ENCODE measurements at places on chromosomes 12 and 14.

- no peak for DNase-seq
These were observed 219.3 kb upstream of the EEA1 start for GRCh38 chr12:93148412-93148811.

GRCh38 chr12:93944201-93944600 lies 204.2 kb upstream of the PLXNC1 start:
- DNase-seq = no peak

- DNase-seq = no peak
These were observed 39.6 kb upstream of the PIK3C2G start for GRCh38 chr12:18221726-18222125.

GRCh38 chr14:98070536-98070935 lies 1201.5 kb downstream of the BCL11B start:
- no peak for DNase-seq

GRCh38 chr12:58381546-58381945 lies 440.2 kb downstream of the ATP23 start:
- DNase-seq = no peak

DNA sequence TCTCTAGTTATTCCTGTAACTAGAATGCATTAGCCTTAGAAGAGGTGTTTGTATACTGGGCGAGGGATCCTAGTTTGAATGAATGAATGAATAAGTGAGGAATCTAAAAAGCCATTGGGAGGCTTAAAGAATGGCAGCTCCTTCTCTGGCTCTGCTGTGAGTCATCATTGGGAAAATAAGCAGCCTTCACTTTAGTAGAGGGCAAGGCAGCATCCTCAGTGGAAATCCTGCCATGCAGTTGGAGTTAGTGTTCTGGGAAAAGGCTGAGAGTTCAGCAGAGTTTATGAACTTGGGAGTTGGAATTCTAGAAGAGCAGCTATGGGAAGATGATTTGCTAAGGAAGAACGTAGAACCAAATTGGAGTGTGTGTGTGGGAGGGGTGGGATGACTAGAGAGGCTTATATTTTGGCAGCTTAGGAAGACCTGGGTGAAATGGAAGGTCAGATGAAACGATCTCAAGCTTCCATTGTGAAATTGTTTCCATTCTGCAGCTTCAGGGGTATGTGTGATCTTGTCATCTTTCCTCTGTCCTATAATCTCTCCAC lies 120.8 kb downstream of the PTCSC3 start:
- no peak for DNase-seq

- no peak for DNase-seq
These were observed 467.5 kb downstream of the VRK1 start for GRCh38 chr14:97264516-97265230.

DNA sequence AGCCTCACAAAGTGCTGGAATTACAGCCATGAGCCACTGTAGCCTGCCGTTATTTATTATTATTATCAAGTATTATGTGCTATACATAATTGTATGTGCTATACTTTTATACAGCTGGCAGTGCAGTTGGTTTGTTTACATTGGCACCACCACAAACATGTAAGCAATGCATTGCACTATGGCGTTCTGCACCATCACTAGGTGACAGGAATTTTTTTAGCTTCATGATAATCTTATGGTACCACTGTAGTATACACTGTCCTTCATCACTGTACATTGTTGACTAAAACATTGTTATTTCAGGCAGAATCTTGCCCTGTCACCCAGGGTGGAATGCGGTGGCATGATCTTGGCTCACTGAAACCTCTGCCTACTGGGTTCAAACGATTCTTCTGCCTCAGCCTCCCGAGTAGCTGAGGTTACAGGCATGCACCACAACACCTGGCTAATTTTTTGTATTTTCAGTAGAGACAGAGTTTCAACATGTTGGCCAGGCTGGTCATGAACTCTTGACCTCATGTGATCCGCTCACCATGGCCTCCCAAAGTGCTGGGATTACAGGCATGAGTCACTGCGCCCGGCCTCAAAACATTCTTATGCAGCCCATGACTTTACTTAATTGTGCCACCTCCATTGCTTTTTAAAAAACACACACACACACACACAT lies 17.1 kb downstream of the MRPL42 start:
- DNase-seq = no peak

- DNase-seq = no peak
These were observed 9.1 kb upstream of the RNF34 start for GRCh38 chr12:121390856-121391255.

- DNase-seq = no peak
These were observed 462.4 kb downstream of the TRHDE start for GRCh38 chr12:72734581-72734980.

GRCh38 chr12:50572287-50572686 lies 67.5 kb downstream of the DIP2B start:
- DNase-seq = no peak

DNA sequence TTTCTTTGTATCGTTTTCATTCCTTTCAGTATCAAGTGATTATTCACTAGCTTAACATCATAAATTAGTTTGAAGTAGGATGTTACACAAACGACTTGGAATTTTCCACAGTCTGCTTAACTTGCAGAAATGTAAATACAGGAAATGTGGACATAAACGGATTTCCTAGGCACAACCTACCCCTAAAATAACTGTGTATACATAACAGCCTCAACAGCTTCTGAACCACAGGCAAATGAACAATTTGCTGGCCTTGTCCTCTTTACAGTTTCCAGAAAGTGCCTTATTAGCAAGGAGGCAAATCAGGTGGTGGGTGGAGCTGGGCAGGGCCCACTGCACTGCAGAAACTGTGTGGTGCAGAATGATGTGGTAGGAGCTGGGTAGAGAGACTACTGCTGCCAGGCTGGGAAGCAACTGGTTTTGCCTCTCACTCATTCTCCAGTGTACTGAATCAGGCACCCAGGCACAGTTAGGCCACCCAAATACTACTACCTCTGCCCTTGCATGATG lies 14.1 kb downstream of the DRAM1 start:
- DNase-seq = peak; percentile 18

DNA sequence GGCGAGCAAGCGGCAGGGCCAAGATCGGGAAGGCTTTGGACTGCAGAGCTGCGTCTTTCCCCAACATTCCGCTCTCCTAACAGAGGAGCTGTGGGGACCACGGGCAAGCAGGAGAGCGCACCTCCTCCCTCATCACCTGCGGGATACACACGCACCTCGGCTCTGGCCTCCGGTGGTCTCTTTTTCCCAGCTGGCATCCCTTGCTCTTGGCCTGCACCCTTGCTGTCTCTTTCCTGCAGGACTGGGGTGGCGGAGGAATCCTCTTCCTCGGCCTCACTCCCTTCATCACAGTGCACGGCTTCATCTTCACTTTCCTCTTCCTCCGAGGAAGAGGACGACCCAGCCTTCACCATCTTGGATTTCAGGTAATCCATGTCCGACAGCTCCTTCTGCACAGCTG lies 8.5 kb downstream of the RBM19 start:
- DNase-seq = no peak

- DNase-seq = no peak
These were observed 11.5 kb upstream of the OR11G2 start for GRCh38 chr14:20179218-20179617.

GRCh38 chr14:31933716-31934115 lies 143.4 kb upstream of the ARHGAP5 start:
- DNase-seq = no peak

DNA sequence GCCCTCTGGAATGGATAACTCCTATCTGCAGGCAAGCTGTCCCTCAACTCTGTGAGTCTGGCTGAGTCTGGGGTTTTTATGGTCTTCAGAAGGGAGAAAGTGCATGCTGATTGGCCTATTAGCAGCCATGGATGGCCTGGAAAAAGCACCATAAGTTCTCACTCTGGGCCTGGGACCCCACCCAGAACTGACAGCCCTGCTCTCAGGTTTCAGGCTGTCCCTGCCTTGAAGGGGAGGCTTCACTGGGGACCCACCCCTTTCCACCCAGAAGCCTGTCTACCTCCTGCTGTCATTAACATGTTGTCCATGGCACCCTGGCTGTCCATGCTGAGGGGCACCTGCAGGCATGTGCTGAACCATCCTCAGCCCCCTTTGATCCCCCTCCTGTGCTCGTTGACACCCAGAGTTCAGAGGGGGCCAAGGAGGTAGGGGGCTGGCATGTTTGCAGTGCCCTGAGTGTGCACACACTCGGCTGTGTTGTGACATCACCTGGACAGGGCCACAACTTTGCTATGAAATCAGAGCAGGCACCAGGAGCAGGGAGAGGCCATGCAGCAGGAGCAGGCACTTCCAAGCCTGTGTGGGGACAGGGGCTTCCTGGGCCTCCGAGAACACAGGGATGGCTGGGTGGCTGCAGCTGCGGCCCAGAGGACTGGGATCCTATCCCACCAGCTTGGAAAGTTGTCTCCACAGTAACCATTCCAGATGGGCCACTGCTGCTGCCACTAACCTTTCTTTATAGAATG lies 84.7 kb downstream of the ACSS3 start:
- DNase-seq = no peak

- no peak for DNase-seq
These were observed 34.1 kb upstream of the STON2 start for GRCh38 chr14:81434230-81434629.

DNA sequence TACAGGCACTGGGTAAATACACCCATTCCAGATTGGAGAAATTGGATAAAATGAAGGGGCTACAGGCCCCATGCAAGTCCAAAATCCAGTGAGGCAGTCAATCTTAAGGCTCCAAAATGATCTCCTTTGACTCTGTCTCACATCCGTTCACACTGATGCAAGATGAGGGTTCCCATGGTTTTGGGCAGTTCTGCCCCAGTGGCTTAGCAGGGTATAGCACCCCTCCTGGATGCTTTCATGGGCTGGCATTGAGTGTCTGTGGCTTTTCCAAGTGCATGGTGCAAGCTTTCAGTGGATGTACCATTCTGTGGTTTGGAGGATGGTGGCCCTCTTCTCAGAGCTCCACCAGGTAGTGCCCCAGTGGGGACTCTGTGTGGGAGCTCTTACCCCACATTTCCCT lies 427.2 kb downstream of the TRHDE start:
- DNase-seq = no peak

DNA sequence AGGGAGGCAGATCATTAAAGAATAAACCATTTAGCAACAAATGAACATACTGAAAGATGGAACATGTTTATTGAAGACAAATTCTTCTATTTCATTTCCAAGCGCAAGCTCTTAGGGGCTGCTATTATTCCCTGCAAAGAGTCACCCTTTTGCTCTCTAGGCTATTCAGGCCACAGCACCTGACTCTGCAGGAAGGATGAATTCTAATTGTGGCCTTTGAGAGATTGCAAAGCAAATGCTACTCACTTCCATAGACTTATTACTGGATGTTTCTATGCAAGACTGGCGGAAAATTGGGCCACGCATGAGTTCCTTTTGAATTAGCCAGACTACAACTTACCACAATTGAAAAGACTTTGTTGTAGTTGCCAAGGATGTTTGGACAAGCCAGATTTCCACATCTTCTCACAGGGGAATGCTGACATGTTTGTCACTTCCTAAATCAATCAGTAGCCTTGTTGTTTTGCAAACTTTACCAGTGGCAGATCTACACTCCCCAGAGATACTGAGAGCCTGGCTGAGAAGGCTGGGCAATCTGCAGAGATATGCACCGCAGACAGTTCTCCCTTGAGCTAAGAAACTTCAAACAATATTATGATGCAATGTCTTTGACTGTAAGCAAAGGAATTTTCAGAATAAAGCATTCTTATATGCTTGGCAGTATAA lies 334.3 kb upstream of the SYT1 start:
- no peak for DNase-seq

DNA sequence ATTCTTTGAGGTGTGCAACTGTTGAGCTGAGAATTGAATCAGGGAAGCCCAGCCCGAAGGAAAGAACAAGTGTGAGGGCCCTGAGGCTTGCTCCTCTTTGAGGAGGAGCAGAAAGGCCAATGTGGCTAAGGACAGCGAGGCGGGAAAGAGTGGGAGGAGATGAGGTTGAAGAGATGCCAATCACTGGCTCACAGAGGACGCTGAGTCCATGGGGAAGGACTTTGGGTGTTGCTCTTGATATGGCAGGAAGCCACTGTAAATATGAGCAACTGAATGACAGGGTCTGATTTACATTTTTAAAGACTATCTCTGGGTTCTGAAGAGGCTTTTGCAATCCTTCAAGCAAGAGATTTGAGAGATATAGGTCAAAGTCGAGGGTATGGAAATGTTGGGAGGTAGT lies 3.3 kb upstream of the APPL2 start:
- DNase-seq = no peak

- no peak for DNase-seq
These were observed 4.7 kb downstream of the FOS start for GRCh38 chr14:75283162-75283832.

- DNase-seq = no peak
These were observed 80.9 kb upstream of the TSPAN11 start for GRCh38 chr12:30845676-30846075.

- DNase-seq = no peak
These were observed 98.9 kb upstream of the PLEKHA5 start for GRCh38 chr12:19030603-19031002.

- no peak for DNase-seq
These were observed 50.4 kb upstream of the CLMN start for GRCh38 chr14:95370076-95370475.

- DNase-seq = no peak
These were observed 52.9 kb downstream of the PEBP1 start for GRCh38 chr12:118188690-118189371.

All from HuH-7.5 (cell line).